Central memory CD8-positive, alpha-beta T cell (primary cell): ENCODE measurements at places on chromosomes 3 and 15.

DNA sequence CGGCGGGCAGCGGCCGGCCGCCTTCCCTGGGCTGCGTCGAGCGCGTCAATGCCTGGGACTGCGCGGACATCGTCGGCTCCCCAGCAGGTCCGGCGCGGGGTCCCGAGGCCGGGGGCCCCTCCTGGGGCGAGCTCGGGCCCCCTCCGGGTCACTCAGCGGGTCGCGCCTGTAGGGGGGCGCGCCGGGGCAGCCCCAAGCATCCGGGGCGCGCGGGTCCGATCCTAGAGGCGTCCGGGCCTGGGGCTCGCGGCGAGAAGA lies 725 bp downstream of the TLE3 start:
- no peak for DNase-seq

- no peak for DNase-seq
These were observed 140.0 kb upstream of the MEF2A start for GRCh38 chr15:99425657-99426301.

DNA sequence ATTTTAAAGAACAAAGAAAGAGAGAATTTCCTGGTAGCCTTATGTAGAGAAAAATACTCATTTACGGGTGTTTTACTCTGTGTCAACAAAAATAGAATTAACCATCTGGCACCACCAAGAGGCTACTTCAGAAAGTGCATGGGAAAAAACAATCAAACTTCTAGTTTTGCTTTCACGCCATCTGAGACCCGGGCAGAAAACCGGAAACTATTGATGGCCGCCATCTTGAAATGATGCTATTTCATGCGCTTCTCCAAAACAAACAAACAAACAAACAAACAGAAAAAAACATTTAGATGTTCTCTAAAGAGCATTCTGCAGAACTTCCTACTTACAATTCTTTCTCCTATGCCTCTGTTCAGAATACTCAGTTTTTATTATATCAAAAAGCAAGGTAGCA lies 49.4 kb upstream of the SYNPR start:
- DNase-seq = no peak

GRCh38 chr3:156448300-156448699 lies 106.6 kb downstream of the SSR3 start:
- no peak for DNase-seq

GRCh38 chr3:157249606-157250005 lies 89.7 kb upstream of the CCNL1 start:
- no peak for DNase-seq

DNA sequence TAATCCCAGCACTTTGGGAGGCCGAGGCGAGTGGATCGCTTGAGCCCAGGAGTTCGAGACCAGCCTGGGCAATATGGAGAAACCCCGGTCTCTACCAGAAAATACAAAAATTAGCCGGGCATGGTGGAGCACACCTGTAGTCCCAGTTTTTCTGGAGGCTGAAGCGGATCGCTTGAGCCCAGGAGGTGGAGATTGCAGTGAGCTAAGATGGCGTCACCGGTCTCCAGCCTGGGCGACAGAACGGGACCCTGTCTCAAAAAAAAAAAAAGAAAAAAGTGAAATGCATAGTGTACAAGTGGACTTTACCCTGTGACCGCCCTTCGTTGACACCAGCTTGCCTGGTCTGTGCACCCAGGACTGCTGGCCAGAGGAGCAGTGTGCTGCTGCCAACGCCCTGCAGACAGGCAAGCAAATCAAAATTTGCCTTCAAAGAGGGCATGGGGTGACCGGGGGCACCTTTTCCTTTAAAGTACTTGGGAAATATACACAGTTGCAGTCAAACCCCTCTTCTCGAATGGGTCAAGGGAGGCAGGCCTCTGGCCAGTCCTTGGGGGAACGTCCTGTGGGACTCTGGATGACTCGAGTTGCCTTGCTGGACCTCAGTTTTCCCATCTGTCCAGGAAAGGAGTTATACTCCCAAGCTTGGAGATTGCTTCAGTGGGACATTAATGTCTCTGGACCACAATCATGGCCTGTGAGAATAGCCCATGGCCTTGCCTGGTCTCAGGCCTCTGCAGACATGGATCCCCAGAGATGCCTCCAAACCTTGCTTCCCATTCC lies 1.0 kb downstream of the XYLB start:
- no peak for DNase-seq

- no peak for DNase-seq
These were observed 77.5 kb downstream of the IGF1R start for GRCh38 chr15:98725874-98726273.

GRCh38 chr15:38844736-38845135 lies 280.1 kb upstream of the RASGRP1 start:
- DNase-seq = no peak

DNA sequence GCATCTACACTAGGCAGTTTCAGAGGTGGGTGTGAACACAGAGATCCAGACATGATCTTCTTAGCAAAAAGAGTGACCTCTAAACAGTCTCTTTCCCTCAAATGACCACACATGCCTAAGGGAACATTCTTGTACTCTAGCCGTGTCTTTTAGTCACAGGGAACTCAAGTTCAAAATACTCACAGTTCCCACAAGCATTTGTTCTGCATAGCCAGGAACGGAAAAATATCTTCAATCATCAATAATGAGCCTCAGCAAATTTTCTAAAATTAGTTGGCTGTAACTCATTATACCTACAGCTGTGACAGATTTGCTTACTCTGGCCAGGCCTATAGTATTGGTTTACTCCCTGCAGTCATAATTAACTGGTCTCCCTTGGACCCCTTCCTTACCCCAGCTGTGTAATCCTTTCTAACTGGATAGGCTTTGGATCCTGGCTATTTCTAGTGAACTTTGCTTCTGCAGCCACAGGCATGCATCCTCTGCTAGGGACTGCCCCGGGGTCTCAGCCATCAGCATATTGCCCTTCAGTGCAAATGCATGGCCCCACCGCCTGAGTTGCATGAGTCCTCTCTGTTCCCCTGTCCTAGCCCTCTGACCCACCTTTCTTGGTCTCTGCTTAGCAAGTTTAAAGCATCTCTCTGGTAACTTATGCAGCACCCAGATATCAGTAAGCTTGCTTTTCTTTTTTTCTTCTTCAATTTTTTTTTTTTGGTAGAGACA lies 56.0 kb upstream of the HACD2 start:
- DNase-seq = no peak

DNA sequence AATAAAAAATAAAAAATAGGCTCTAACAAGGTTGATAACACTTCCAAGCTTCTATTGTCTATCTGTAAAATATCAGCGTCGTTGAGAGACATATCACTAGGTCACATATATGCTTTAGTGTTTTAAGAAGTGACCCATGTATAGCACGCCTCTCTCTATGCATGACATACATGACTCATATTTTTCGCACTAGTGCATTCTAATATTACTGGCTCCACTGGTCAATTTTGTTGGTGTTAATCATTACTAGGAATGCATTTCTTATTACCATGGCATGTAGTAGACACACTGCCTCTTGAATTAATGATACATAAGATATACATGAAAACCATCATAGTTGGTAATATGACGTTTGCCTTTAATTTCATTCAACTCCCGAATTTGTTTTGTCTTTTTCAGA lies 203.1 kb downstream of the CHL1 start:
- DNase-seq = no peak

DNA sequence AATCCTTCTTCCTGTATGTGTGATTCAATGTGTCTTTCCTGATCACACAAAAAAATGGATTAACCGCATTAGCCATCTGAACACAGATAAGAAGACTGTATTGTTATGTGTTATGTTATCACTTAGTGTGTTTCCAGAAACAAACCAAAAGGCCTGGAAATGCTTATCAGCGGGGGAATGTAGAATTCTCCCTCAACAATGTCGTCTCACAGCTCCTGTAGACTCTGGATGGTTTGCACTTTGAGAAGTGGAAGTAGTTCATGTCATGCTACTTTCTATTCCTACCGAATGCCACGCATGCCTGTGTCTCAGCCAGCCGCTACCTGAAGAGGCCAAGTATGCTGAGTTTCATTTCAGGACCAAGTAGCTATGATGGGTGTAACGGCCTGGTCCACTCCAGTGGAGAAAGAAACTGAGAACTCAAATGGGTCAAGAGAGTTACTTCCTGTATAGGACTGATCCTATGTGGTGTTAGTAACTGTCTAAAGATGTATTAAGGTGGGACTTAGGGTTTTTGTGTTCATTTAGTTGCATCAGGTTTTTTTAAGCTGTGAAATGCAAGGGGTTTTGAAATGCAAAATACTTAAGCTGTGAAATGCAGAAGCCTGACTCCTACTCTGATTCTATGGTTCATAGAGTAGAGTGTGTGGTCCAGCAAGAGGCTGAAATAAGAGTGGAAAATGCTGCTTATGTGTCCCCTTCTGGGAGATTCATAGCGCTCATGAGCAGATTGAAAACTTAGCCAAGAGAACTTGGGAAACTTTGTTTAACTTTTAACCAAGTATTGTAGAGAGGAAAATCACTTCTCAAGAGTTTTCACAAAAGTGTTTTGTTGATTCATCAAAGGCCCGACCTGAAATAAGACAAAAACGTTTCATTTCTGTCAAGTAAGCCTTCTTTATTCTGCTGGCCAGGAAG lies 118.5 kb upstream of the LMOD3 start:
- DNase-seq = no peak

- DNase-seq = no peak
These were observed 4.1 kb upstream of the TBC1D23 start for GRCh38 chr3:100256731-100257151.

GRCh38 chr3:50415061-50415460 lies 55.7 kb upstream of the TMEM115 start:
- DNase-seq = no peak

DNA sequence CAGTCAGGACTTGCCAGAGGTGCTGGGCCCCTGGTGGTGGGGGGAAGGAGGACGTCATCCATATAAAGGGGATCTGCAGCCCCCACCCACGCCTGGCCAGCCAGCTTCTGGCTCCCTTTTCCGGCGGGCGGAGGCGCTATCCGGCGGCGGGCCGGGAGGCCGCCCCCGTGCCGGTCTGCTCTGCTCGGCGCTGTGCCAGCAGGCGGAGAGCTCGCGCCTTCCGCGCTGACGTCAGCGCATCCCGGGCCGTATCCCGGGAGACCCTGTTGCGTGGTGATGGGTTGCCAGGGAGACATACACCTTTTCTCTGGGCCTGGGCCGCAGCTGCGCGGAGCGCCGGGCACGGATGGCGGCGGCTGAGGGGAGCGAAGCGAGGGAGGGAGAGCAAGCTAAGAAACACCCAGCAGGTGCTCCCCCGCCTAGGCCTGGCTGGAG lies 1.1 kb downstream of the FAM131A start:
- DNase-seq = no peak

DNA sequence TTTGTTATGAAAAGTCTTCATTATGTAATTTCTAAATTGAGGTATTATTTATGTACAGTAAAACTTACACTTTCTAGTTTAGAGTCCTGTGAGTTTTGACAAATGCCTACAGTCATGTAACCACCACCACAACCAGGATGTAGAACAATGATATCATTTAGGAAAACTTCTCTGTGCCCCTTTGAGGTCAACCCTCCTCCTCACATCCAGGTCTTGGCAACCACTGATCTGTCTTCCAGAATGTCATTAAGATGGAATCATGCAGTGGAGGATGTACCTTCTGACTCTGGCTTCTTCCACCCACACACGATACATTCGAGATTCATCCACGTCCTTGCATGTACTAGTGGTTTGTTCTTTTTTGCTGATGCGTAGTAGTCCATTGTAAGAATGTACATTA lies 23.2 kb downstream of the MINAR1 start:
- no peak for DNase-seq

GRCh38 chr3:71304247-71304646 lies 279.3 kb downstream of the FOXP1 start:
- no peak for DNase-seq

- no peak for DNase-seq
These were observed 28.6 kb downstream of the NEK10 start for GRCh38 chr3:27340534-27340933.

- no peak for DNase-seq
These were observed 33.5 kb upstream of the MFSD1 start for GRCh38 chr3:158768361-158768787.

DNA sequence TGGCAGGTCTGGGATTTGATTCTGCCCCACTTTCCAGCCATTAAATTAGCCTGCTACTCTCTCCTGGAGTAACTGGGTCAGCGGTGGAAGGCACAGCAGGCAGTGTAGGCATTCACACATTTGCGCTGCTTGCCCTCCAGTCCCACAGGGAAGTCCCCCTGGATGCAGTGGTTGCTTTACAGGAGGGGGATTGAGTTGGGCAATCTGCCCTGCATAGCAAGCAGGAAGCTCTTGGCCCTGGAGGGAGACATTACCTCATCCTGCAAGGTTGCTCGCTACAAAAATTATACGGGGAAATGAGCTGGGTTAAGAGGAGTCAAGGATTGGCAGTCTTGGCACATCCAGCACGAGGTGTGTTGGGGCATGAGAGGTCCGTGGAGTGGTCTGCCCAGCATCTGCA lies 14.8 kb downstream of the MCM2 start:
- DNase-seq = no peak

GRCh38 chr3:45168451-45168850 lies 22.3 kb upstream of the CDCP1 start:
- no peak for DNase-seq

DNA sequence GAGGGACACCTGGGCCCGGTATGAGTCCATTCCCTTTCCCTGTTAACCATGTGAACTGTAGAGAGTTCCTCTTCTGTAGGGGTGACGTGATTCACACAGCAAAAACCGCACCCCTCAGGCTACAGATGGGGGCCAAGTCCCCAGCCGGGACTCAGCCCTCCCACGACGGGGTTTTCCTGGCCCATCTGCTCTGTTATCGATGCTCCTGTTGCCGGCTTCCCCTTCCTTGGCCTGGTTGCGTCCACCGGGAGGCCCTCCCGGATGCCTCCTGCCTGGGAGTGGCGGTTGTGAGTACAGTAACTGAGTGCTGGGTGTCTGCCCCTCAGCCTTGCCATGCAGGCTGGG lies 817 bp upstream of the PLXNA1 start:
- DNase-seq = peak; percentile 52

DNA sequence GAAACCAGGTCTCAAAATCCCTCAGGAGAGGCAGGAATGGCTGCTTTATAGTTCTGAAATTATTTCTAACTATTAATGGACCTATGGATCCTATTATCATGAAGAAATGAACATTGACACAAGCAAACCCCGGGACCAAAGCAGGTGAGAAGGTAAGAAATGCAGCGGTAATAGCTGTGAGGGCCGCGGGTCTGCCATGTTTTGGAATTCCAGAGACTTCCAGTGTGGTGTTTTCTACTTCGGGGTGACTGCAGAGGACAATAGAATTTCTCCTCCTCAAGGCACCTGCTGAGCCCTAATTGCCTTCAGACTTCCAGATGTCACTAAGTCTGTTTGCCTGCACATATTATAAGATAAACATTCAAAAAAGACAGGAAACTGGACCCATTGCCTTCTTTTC lies 437.4 kb downstream of the GABRG3 start:
- DNase-seq = no peak

DNA sequence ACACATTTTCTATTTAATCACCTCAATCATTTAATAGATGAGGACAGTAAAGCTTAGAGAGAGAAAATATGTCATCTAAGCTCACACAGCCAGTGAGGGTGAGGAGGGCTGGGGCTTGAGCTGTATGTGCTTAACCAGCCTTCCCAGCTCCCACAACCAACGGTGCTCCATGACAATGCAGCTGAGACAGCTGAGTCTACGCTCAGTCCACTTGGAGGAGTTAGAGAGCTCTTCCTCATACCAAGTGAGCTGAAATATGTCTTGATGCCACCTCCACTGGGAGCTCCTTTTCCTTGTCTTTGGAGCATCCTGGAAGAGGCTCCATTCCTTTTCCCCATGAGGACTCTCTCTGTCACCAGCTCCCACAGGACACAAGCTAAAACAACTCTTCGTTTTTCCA lies 9.3 kb downstream of the HOMER2 start:
- DNase-seq = no peak

GRCh38 chr3:159910991-159911663 lies 77.5 kb upstream of the IL12A start:
- DNase-seq = no peak

GRCh38 chr15:48408327-48408726 lies 77.1 kb downstream of the DUT start:
- no peak for DNase-seq
